ENCODE measurements at places on chromosomes 2 and 18. TPM values are rescaled to one million over a fixed set of nuclear protein-coding genes. Genes with fewer than 3 reads are reported as not detected.

The ABCG5 gene
- total RNA-seq = not detected

The AQP4 gene
- total RNA-seq = not detected

The KCNE4 gene
- not detected for total RNA-seq

The LOXHD1 gene
- total RNA-seq = not detected

The SMYD1 gene
- total RNA-seq = not detected

The KRTCAP3 gene
- 6.9 TPM for total RNA-seq

The TMSB10 gene
- total RNA-seq = 3,349 TPM

The ASPRV1 gene
- 0.23 TPM for total RNA-seq

The WDR54 gene
- total RNA-seq = 16.4 TPM

The CNDP1 gene
- total RNA-seq = not detected

The RAB6C gene
- not detected for total RNA-seq

The HOXD12 gene
- not detected for total RNA-seq

The TUBB8B gene
- not detected for total RNA-seq

The RASGRP3 gene
- total RNA-seq = not detected

The PROKR1 gene
- total RNA-seq = not detected

The ARHGEF4 gene
- 52.0 TPM for total RNA-seq

The NRP2 gene
- 10.3 TPM for total RNA-seq

The SULT1C4 gene
- not detected for total RNA-seq

The ADGRF3 gene
- total RNA-seq = not detected

The FBXO15 gene
- 0.79 TPM for total RNA-seq

The LOXL3 gene
- total RNA-seq = 0.93 TPM

The THSD7B gene
- total RNA-seq = not detected

The ANO7 gene
- 0.14 TPM for total RNA-seq

The CHRND gene
- total RNA-seq = not detected

The AOX1 gene
- total RNA-seq = 76.6 TPM

The MOCOS gene
- 69.1 TPM for total RNA-seq

The C1GALT1C1L gene
- 0.27 TPM for total RNA-seq

The ERICH2 gene
- total RNA-seq = 22.4 TPM

The MYO3B gene
- not detected for total RNA-seq

The ACADL gene
- not detected for total RNA-seq

The COL4A3 gene
- total RNA-seq = 0.49 TPM

The TCF4 gene
- 5.1 TPM for total RNA-seq

The NT5DC4 gene
- total RNA-seq = not detected

The GAREM2 gene
- 0.23 TPM for total RNA-seq
